Fibroblast of skin of back (primary cell): ENCODE measurements at places on chromosomes 2 and 18.

DNA sequence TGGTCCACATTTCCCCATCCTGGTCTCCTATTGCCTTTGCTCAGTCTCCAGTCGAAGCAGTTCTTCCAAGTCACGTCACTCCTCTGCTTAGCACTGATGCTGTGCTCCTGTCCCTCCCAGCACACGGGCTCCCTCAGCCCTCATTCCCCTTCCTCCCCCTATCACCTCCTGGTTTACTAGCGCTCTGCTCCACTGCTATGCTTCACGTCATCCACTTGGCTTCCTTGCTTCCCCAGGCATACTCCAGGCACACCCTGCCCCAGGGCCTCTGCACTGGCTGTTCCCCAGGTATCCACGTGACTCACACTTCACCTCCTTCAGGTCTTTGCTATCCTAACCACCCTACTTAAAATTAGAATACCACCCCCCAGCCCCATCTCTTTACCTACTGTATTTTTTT lies 269.3 kb downstream of the GLI2 start:
- DNase-seq: no peak

DNA sequence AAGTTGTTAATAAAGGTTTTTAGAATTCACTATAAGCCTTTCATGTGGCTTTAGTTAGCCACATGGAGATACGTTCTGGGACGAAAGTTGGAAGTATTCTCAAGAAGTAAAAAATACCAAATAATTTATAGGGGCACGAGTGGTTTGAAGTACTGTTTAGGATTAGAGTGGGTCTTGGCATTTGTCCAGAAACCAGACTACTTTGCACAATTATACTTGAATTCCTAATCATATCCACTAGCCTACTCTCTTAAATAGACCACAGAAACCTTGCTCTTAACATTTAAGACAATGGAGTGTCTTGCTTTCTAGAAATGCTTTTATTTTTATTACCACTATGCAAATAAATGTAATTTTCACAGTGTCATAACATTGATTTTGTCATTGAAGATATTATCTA lies 44.6 kb downstream of the UBE2E3 start:
- no peak for DNase-seq

DNA sequence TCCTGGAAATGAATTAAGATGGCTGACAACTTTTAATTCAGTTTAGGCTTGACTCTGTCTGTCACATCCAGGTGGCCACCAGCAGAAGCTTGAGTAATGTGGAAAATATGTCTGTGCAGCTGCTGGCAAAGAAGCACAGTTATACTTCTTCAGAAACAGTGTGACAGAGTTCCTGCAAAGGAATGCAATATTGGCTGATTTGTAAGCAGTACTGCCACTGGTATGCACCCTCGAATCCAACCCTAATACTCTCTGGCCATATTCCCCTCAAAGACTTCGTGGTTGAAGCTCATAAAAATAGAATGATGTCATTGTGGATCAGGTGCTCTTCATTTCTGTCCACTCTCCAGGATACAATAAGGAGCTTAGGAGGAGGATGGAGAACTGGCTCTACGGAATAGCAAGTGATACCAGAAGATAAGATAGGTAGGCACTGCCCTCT lies 86.2 kb downstream of the METTL8 start:
- peak; percentile 86 for DNase-seq

DNA sequence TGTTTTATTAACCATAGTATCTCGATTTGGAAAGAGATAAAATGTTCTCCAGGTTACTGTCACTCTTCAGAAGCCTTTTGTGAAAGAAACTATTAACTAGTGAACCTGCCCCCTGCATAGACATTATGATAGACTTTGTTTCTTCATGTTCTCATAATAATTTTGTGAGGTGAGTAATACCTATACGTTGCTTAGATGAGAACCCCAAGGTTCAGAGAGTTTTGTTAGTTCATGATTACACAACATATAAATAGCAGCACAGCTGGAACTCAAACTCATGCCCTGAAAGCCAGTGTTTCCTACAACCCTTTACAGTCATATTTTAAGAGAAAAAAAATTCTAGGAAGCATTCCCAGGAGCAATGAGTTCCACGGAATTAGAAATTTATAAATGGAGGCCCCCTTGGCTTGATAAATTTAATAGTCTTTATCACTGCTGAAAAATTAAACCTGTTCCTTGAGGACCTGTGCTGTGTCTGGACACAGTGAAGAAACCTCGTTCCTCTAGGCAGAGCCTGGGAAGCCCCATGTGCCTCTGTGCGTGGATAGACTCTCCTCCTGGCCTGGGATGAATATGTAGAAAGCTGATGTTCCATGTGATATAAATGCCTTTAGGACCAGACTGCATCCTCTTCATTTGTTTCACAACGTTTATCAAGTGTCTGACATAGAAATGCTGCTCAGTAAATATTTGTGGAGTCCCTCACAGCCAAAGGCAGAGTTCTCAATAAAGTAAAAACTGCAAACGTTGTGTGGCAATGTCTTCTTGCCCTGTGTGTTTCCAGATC lies 1257.0 kb upstream of the GYPC start:
- DNase-seq: no peak

DNA sequence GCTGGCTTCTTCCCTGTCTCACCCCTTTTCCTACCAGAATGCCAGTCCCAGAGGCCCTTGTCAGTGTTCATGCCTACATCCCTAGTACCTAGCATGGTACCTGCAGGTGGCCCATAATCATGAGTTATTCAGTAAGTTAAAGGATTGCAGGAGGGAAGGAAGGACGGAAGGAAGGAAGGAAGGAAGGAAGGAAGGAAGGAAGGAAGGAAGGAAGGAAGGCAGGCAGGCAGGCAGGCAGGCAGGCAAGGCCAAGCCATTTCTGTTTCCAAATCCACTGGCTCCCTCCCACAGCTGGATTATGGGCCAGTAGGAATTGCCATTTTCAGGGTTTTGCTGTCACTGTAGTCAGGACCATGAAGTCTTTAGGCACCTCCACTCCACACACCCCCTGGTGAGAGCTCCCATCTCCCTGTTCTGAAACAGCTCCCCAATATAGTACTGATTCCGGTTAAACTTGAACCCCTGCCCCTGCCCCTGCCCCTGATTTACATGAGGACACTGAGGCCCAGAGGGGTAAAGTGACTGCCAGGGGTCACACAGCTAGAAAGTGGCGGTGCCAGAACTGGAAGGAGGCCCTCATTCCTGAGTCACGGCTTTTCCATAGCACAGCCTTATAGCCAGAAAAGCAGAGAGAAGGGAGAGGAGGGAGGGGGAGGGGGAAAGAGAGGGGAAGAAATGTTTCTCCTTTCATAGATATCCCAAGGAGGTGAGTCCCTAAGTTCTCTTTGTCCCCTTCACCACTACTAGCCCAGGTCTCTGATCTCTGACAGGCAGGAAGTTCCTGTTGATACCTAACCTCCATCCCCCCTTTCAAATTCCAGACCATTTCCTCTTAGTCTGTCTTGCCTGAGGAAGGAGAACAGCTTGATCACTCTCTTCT lies 12.2 kb upstream of the TNS1 start:
- DNase-seq: no peak

DNA sequence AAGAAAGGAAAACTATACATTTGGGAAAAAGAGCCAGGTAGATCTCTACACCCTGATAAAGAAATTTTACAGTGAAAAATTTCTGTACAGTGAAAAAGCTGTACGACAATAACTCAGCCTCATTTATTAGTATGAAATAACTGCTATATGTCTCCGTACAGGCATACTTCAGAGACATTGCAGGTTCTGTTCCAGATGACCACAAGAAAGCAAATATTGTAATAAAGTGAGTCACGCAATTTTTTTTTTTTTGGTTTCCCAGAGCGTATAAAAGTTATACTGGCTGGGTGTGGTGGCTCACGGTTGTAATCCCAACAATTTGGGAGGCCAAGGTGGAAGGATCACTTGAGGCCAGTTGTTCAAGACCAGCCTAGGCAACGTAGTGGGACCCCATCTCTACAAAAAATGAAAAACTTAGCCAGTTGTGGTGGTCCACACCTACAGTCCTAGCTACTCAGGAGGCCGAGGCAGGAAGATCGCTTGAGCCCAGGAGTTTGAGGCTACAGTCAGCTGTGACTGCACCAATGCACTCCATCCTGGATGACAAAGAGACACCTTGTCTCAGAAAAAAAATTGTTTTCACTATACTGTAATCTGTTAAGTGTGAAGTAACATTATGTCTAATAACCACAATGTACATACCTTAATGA lies 28.2 kb upstream of the AMMECR1L start:
- no peak for DNase-seq

DNA sequence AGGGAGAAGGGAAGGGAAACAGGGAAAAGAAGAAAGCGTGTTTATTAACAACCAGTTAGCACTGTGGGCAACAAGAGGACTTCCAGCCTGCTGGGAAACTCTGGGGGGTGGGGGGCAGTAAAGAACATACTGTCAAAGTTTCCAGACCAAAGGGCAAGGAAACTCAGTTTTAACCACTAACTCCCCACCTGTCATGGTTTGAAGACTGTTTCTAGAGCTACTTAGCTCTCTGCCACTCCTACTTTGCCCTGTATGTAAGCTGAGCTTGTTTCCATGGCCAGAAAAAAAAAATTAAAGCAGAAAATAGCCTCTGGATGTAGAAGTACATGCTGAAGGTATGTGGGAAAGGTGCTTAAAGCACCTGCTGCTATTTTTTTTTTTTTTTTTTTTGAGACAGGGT lies 11.0 kb upstream of the PTPN2 start:
- DNase-seq: no peak

- no peak for DNase-seq
Observed at GRCh38 chr18:8413751-8414150, 195.5 kb upstream of the RAB12 start.

GRCh38 chr2:153417077-153417476 lies 61.5 kb downstream of the RPRM start:
- DNase-seq: no peak

DNA sequence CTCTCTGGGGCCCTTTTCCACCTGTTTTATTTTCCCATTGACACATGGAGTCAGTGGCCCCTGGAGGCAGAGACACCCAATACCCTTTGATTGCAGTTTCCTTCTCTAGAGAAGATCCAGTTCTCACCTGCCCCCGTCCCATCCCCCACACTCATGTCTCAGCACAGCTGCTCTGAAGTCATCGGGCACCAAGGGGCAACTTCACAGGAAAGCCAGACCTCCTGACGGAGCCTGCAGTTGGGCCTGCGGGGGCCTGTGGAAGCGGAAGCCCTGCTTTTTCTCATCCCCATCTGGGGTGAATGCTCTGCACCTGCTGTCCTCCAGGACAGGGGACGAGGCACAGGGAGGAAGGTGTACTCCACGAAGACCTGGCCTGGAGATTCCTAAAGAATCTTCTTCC lies 308.3 kb upstream of the EPAS1 start:
- DNase-seq: no peak

- peak; percentile 75 for DNase-seq
Observed at GRCh38 chr2:46481198-46482193, 2.1 kb downstream of the TMEM247 start.

DNA sequence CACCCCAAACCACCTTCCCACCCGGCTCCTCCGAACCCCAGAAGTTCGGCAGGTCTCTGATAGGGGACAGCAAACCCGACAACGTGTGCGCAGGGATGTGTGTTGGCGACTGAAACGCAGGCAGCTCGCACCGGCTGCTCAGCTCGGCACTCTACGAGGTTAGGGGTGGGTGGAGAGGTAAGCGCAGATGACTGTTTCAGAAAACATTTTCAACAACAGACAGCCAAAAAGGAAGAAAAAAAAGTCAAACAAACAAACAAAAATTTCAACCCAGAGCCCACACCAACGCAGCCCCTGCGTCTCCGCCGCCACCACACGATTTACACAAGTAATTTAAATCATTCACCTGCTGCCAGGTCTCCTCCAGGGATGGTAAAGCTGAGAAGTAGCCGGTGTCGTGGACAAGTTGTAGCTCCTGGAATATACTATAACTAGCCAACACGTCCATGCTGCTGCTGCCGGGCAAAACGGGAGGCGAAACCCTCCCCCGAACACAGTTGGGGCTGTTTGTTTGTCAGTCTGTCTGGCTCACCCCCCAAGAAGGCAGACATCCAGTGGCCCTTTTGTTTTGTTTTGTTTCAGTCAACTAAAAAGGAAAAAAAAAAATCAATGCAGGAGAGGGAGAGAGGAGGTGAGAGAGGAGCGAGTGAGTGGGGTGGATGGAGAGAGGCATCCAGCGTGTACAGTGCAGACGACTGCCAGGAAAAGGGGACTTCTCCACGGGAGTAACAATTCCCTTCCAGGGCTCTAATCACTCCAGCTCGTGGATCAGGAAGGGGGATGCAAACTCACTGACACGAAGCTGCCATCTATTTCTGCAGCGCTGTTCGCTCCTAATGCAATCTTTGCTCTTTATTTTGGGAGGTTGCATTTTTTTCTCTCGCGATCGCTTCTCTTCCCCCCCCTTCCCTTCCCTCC lies at the start of gene KLF7:
Gene KLF7 (minus strand): TSS at position 828 of the 918 bp plus-strand sequence. CDS start 380 bp downstream, at position 448.
- no peak for DNase-seq

DNA sequence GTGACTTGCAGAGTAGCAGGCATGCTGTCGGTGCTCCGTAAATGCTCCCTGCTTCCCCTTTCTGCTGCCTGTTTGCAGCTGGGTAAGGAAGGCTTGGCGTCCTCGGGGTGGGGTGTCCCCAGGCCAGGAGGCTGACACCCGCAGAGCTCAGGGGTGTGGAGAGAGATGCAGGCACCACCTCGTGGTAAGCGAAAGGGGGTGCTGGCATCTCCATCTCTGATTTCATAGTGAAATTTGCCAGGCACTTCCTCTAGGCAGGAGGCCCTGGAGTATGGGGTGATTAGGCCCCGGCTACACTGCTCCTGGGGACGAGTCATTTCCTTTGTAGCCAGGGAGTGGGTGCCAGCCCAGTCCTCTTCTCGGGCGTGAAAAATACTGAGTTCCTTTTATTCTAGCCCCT lies 160.4 kb downstream of the KLHL29 start:
- DNase-seq: peak; percentile 70

DNA sequence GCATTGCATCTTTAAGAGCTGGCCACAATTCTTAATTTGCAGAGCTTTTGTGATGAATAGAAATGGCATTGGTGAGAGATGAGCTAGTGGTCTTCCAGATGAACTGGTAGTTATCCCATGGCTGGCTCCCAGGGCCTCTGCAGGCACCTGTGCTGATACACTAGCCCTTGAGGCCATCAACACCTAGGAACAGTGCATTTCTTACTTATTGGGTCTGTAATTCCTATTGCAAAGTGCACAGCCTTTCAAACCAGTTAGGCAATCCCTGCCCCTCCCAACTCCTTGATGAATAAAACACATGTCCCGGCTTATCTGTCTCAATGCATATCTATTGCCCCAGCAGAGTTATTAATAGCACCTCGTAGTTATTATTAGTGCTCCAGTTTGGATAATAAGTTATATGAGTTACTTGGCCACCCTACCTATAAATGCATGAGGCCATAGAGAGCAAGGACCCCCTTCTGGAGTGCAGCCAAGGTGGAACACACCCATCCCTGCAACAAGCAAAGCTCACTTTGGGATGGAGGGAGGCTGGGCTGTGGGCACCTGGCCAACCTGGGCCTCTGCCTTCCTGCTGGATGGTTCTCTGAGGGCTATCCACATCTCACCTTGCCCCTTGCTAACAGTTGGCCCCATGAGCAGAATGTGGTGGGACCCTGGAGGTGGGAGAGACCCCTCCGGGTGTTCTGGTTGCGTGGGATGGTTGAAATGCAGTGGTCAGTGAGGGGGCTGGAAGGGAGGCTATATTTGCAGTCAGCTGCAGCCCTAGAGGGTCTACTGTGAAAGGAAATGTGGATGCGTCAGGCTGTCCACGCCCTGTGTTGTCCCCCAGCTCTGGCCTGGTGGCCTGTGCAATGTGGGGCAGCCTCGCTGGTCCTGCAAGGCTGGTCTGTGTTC lies 455.9 kb upstream of the HS6ST1 start:
- no peak for DNase-seq
